ENCODE measurements at places on chromosomes 12 and 14.

- DNase-seq, result no peak
Observed at GRCh38 chr14:104119488-104120251, 18.7 kb upstream of the KIF26A start.

DNA sequence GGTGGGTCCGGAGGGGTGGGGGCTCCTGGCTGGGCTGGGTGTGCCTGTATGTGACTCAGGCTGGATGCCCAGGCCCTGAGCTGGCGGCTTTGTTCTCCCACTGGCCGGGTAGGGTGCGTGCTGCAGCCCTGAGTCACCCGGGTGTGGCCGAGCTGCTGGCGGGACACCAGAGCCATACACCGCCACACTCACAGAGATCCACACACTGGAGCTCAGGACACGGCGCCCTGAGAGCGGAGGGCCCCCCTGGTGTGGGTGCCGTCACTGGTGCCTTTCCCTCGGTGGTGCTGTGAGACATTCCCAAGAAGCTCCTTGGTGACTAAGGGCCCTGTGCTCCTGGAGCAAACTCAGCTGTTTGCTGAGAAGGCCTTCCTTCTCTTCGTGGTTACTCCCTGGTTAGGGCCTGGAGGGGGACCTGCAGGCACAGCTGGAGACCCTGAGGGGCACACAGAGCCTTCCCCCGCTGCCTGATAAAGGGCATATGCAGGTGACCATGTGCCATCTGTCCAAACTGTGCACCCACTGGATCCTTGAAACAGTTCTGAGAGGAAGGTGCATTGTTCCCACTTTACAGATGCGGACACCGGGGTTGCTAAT lies 44.3 kb downstream of the KRT80 start:
- no peak for DNase-seq

GRCh38 chr12:2095878-2096277 lies 43.1 kb downstream of the CACNA1C start:
- no peak for DNase-seq

DNA sequence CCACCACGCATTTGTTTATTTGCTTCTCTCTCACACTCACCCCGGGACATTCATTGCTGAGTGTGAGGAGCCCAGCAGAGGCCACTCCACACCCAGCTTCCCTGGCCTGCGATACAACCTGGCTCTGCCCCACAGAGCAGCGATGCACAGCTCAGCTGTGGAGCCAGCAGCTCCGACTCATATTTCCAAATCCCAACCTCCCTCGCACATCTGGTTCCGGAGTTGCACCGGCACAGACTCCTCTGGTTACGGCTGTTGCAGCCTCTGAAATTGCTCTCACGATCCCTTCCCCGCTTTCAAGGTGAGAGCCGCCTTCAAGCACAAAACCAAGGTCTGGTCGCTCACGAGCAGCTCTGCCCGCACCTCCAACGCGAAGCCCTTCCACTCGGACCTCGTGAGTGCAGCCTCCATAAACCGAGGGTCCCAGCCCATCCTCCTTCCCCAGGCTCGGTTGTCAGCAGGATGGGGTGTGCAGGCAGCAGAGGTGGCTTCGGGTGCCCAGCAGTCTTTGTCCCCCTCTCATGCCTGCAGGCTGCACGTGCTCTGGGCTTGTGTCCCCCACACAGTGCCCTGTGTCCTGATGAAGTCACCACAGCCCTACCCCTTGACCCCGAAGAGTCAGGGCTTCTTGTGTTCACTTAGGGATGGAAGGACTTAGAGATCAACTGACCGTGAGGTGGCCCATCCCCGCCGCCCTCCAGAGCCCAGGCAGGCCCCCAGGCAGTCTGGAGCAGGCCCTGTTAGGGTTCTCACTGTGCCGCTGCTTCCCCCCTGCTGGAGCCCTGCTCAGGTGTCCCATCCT lies 184.3 kb downstream of the ADGRD1 start:
- no peak for DNase-seq

GRCh38 chr14:97441740-97442362 lies 644.7 kb downstream of the VRK1 start:
- DNase-seq, result no peak

DNA sequence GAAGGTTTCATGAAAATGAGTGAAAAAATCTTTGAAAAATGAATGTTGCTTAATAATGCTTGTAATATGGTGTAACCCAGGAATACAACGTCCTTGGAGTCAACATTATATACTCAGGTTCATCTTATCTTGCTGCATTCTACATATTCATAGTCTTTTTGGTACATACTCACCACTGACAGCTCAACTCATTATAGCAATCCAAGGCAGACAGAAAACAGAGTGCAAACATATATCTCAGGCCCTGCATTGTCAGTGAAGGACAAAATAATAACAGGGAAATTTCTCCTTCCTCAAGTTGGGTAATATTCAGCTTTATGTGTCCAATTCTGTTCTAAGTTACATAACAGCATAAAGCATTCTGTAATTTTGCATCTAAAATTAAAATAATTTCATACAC lies 1353.0 kb upstream of the SEL1L start:
- no peak for DNase-seq

GRCh38 chr14:69077841-69078240 lies 75.1 kb downstream of the DCAF5 start:
- no peak for DNase-seq

GRCh38 chr12:45518291-45519235 lies 210.9 kb upstream of the ARID2 start:
- DNase-seq, result no peak

DNA sequence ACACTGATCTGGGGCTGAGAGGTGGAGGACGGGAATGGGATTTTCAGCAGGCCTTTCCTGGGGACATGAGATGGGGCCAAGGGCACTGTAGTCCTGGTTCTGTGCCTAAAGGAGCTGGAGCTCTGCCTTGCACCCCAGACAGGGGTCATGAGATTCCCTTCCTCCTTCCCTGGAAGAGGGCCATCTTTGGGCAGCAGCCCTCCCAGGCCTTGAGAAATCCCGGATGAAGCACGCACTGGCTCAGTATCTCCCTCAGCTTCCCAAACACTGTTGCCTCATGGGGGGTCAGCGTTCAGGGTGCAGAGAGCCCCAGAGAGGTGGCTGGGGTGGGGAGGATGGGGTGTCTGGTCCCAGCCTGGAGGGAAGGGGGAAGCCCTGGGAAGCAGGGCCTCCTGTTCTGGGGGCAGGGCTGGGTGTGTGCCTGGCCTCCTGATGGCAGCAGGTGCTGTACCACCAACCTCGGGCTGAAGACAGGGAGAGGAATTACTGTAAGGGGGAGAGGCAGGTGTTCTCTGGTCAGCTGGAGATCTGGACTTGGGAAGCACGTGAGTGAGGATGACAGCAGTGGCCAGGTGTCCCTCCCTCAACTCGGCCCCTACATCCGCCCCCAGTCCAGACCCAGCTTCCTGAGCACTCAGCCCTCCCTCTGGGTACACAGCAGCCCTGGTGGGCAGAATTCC lies 8.4 kb upstream of the NR4A1 start:
- no peak for DNase-seq

DNA sequence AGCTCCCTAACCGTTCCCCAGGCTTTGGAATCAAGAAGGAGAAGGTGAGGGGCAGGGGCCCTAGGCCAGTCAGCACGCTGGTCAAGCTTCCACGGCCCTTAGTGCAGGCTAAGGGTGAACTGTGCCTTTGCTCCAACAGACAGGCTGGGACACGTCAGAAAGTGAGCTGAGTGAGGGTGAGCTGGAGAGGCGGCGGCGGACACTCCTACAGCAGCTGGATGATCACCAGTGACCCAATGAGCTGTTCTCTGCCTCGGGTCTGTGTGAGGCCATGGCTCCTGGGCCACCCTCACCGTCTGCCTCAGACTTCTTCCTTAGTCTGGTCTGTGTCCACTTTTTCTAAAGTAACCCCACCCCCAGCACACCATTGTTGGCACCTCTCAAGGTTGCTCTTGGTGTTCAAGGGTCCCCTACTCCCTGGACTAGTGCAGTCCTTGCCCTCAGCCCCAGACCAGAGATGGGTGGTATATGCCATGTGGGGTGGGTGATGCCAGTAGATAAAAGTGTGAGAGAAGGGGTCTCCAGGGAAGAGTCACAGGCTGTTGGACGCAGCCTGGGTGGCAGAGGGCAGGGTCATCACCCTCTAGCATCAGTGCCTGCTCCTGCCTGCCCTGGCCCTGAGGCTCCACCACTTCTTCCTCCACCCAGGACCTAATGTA lies 20.7 kb downstream of the PRPF40B start:
- no peak for DNase-seq

- DNase-seq, result no peak
Observed at GRCh38 chr14:24458736-24459135, 16.2 kb upstream of the SDR39U1 start.

GRCh38 chr12:70643939-70644338 lies 6.7 kb upstream of the PTPRB start:
- no peak for DNase-seq

GRCh38 chr12:110686294-110686903 lies 2.5 kb downstream of the HVCN1 start:
- DNase-seq, result no peak

GRCh38 chr12:92597997-92598396 lies 104.8 kb upstream of the PLEKHG7 start:
- DNase-seq, result no peak
